GM10248 (cell line): ENCODE measurements at places on chromosomes 11 and 22.

DNA sequence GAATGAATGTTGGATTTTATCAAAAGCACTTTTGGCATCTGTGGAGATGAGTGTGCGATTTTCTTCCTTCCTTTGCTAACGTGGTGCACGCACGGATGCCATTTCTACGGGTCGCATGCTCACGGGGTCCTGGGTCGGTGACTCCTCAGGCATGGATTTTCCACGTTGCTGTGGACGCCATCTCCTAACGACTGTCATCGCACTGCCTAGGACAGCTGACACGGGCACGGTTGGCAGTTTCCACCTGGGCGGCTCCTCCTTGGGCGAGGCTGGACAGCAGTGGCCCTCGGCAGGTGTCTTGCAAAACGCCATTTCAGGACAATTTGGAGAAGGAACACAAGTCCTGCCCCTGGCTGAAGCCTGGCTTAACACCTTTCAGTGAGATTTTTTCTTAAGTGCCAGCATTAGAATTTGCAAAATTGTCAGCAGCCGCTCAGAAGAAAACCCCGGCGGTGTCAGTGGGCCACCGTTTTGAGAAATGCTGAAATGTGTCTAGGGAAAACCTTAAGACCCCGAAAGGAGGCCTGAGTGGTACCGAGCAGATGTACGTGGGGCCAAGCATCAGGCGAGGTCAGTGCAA, 34.7 kb upstream of the TOLLIP start:
- no peak for DNase-seq

- no peak for DNase-seq
Measured at GRCh38 chr22:32123657-32124056, 35.4 kb downstream of the C22orf42 start.

DNA sequence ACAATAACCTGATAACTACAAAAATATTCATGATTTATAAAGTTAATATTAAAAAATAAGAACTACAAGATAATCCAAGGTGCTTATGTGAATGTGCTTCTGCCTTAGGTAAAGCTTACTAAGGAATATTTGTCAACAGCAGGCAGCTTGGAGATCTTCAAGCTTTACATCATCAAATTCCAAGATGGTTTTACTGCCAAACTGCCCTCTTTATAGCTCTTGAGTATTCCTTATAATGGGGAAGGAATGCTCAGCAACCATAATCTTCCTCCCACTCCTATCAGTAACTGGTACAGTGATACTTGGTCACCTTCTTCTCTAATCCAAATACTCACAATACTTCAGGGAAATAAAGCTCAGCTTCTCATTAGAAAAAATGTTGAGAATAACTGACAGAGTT, 30.1 kb downstream of the SBF2 start:
- DNase-seq = no peak

DNA sequence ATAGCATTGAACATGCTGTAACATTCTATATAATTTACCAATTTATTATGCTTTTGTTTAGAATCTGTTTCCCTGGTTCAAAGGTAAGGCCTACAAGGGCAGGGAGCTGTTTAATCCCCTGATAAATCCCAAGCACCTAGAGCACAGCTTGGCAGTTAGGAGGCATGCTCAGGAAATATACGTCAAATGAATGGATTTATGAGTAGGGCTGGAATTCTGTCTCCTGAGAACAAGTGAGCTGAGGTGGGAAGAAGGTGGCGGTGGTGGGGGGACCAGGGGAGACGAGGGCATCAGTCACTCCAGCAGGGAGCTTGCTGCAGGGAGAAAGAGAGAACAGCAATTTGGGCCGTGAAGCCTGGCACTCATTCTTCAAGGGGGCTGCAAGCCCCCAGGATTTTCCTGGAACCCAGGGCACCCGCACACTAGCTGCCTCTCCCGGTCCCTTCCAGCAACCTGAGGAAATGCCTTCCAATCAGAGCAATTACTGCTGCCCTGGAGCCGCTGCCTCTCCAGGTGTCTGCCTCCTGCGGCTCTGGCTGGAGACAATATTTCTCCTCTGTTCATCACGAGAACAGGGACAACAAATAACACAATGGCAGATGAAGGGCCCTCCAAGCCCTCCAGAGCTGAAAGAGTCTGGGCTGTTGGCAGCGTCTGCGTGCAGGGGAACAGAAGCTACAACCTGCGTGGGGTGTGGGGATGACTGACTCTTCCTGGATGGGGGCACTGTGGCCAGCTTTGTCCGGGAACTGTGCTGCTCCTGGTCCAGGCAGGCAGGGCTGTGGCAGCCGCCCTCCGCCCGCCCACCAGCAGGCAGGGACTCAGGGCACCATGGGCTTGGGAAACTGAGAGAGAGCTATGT, 233.4 kb downstream of the ST3GAL4 start:
- DNase-seq = no peak

- no peak for DNase-seq
Measured at GRCh38 chr22:36155702-36156101, 4.9 kb downstream of the APOL3 start.

GRCh38 chr11:57356268-57356667, 18.1 kb downstream of the P2RX3 start:
- no peak for DNase-seq

GRCh38 chr11:32172041-32172847, 81.4 kb downstream of the RCN1 start:
- DNase-seq = no peak

- no peak for DNase-seq
Measured at GRCh38 chr22:39317775-39318506, 1.5 kb downstream of the RPL3 start.

- DNase-seq = no peak
Measured at GRCh38 chr11:100329352-100329751, 357.7 kb upstream of the ARHGAP42 start.

DNA sequence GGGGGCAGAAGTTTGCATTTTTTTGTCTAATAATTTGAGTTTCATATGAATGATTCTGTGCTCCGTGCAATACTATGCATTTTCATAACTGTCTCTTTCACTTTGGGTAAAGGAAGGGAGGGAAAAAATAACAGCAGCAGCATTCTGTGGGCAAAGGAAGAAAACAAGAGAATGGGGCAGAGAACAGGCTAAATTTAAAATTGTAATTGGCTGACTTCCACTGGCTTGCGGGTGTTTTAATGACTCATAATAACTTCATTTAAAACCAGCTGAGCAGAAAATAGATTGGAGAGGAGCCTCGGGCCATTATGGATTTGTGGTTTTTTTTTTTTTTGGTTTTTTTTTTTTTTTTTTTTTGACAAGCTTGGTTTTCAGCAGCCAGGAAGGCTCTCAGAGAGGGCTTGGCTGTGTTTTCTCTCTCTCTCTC, 107.4 kb downstream of the ZBTB16 start:
- no peak for DNase-seq

- no peak for DNase-seq
Measured at GRCh38 chr22:39996732-39997131, 2.0 kb downstream of the FAM83F start.

- no peak for DNase-seq
Measured at GRCh38 chr11:125494561-125494960, 1.5 kb downstream of the FEZ1 start.
